ENCODE measurements at places on chromosomes 4 and X. TPM values are rescaled to one million over a fixed set of nuclear protein-coding genes. Genes with fewer than 3 reads are reported as not detected.

DDX3X gene
- total RNA-seq, result 207 TPM

PCDH10 gene
- 0.13 TPM for total RNA-seq

VSIG4 gene
- not detected for total RNA-seq

TGIF2LX gene
- total RNA-seq, result not detected

SERPINA7 gene
- total RNA-seq, result not detected

PPP2R3B gene
- total RNA-seq, result 25.5 TPM

NEK1 gene
- total RNA-seq, result 2.6 TPM

LUZP4 gene
- total RNA-seq, result not detected

CYTL1 gene
- not detected for total RNA-seq

PFKFB1 gene
- 0.10 TPM for total RNA-seq

SYN1 gene
- 0.15 TPM for total RNA-seq

GPC3 gene
- not detected for total RNA-seq

CFAP99 gene
- 0.05 TPM for total RNA-seq

SPON2 gene
- 0.20 TPM for total RNA-seq

Measured in A549 treated with CORT108297 at 1 μM for 4 hours (cell line).